ENCODE measurements at places on chromosomes 2 and 18.
A peak's percentile ranks its signal among the peaks of the same experiment; 100 is the strongest.

GRCh38 chr2:215870088-215870490 is 143.3 kb downstream of the MREG start:
- DNase-seq: peak; percentile 42

DNA sequence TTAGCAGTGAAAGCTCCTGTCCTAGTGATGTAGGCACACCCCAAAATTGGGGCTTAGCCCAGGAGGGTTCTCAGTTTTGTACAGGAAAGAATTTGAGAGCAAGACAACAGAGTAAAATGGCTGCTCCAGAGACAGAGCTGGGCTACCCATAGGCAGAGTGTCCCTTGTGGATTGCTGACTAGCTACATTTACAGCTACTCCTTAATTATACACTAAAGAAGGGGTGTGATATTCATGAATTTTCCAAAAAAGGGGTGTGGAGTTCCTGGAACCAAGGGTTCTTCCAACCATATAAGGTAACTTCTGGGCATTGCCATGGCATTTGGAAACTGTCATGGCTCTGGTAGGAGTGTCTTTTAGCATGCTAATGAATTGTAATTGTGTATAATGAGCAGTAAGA is 52.8 kb downstream of the MOGAT1 start:
- no peak for DNase-seq

DNA sequence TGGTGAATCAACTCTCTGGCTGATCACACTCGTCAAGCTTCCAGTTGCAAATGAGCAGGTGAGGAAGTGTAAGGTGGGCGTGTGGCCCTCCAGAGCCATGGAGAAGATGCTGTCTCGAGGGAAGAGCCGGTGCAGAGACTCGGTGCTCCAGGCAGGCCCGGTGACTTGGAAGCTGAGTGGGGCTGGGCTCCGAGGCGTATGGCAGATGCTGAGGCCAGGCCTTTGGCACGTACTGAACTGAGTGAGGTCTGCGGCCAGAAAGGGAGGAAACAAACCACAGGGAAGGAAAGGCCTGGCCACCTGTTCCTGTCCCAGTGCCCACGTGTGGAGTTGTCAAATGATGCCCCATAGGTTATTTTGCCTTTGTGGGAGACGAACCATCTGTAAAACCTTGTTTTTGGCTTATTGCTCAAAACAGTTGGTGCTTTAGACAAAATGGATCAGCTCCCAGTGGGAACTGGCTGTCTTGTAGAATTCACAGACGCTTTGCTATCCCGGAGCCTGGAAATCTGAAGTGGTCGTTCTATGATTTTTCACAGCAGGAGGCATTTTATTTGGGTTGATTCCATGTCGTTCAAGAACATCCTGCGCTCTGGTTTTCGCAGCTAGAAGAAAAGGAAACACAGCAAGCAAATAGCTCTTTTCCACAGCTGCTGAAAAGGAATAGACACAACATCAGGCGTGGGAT is 117.5 kb upstream of the TMEM18 start:
- DNase-seq: no peak

- no peak for DNase-seq
These were observed 167.5 kb downstream of the SLC39A10 start for GRCh38 chr2:195824478-195824877.

DNA sequence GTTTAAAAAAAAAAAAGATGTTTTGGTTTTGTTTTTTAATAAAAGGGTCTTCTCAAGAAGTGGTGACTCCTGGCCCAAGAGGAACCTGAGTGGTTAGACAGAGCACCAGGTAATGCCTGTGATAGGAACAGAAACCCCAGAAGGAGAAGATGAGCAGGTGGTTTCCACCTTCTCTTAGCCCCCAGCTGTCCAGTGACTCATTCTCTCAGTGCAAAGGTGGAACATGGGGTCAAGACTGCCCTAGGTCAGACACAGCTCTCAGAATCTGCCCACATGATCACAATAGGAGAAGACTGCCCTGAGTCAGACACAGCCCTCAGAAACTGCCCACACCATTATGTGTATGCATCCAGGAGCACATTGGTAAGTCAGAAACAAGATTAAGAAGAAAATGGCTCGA is 61.8 kb downstream of the TBC1D8 start:
- no peak for DNase-seq

DNA sequence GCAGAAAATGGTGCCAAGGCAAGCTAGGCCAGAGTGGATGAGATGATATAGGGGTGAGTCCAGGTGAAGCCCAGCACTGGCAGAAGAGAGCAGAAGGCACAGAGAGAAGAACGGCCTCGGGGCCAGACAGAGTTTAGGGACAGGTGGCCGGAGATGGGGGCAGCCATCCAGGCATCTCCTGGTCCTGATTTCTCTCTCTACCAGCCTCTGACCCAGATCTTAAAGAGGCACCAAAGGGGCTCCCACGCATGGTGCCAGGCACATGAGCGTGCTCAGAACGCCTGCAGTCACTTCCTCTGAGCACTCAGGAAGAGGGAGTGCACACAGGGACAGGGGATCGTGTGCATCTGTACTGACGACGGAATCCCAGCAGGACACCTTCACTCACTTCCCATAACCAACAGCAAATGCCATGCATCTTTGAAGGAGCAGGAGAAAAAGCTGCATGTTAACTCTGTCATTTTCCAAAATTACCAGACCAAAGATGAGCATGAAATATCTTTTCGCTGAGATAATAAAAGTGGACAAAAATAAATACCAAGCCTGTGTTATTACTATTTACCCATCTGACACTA is 427.8 kb upstream of the MYT1L start:
- no peak for DNase-seq

- no peak for DNase-seq
These were observed 226.0 kb upstream of the PXDN start for GRCh38 chr2:1970341-1970740.

GRCh38 chr2:205848601-205849000 is 166.3 kb downstream of the NRP2 start:
- DNase-seq: no peak

DNA sequence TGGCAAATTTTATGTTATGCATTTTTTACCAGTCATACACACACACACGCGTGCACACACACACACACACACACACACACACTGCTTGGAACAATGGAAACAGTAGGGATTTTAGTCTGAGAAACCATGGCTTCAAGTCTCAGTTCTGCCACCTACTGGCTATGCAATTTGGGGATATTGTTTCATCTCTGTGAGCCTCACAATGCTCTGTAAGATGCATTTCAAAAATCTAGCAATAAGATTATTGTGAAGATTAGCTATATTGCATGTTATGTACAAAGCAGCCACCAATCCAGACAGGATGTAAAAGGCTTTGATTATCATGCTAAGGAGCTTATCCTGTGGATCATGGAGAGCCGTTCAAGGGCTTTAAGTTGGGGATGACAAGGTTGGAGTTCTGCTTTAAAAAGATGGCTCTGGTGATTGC is 401.4 kb downstream of the NBAS start:
- peak; percentile 20 for DNase-seq

GRCh38 chr2:9914384-9915065 is 37.0 kb upstream of the GRHL1 start:
- peak; percentile 75 for DNase-seq

GRCh38 chr2:107337209-107337898 is 451.4 kb upstream of the ST6GAL2 start:
- DNase-seq: no peak

DNA sequence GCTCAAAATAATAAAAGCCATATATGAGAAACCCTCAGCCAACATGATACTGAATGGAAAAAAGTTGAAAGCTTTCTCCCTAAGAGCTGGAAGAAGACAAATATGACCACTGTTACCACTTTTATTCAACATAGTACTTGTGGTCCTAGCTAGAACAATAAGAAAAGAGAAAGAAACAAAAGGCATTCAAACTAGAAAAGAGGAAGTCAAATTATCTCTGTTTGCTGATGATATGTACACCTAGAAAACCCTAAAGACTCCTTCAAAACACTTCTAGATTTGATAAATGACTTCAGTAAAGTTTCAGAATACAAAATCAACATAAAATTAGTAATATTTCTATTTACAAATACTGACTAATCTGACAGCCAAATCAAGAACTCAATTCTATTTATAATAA is 328.8 kb upstream of the GCFC2 start:
- DNase-seq: no peak

GRCh38 chr2:44524347-44524926 is 162.7 kb downstream of the CAMKMT start:
- DNase-seq: no peak

DNA sequence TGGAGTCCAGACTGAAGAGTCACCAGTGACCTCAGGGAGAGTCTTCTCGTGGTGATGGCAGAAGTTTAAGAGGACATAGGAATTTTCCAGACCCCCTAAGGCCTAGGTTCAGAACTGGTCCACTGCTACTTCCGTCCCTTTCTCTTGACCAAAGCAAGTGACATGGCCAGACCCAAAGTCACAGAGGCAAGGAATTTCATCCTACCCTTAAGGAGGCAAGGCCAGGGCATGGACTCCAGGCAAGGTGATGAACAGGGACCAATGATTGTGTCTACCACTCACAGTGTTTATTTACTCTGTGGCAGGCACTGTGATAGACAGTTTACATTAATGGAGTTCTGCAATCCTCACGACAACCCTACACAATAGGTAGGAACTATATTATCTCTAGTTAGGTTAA is 265.1 kb downstream of the GLI2 start:
- DNase-seq: no peak

GRCh38 chr18:48982266-48982665 is 31.5 kb upstream of the SMAD7 start:
- no peak for DNase-seq

DNA sequence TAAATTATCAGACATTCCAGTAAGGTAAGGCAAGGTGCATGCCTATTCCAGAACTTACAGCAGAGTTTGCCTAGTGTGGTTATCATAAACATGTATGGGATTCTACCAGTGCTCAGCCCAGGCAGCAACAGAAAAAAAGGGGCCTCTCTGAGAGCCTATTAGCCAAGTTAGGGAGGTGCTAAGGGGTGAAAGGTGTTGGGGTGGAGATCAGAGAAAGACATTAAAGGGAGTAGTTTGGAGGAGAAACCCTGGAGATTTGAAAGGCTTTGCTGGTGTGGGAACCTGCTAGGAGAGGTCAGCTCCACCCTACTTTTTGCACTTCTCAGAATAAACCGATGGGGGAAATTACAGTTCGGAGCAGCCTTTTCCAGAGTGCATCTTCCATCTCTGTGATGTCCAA is 2.9 kb downstream of the ARPC2 start:
- DNase-seq: no peak

- no peak for DNase-seq
These were observed 89.1 kb downstream of the AKAIN1 start for GRCh38 chr18:5107988-5108387.

GRCh38 chr2:173571887-173572680 is 217.4 kb downstream of the CDCA7 start:
- no peak for DNase-seq

- DNase-seq: no peak
These were observed 18.8 kb upstream of the RPRD1A start for GRCh38 chr18:36086186-36086585.

- DNase-seq: no peak
These were observed 192.7 kb downstream of the SEPTIN10 start for GRCh38 chr2:109421101-109421500.

DNA sequence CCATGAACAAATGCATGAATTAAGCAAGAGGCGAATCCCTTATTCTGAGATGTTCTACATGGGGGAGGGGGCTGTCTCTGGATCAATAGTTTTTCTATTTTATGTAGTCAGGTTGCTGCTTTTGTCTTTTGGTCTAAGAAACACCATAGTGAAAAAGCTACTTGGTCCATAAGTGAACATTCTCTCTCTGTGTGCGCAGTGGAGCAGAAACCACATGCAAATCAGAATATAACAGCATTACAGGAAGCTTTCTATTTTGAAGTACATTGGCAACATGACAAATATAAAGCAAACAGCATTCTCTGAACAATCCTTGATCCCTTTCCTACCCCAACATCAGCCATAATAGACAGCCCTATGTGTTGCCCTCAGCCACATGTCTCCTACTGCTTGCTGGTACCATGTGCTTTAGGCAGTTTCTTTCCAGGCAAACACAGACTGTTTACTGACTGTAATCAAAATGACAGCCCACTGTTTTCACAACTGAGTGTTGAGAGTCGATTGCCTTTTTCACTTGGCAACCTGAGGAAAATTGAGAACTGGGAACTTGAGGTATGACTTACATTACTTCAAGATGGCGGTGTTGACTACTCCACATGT is 10.6 kb downstream of the SCN3A start:
- DNase-seq: no peak

- peak; percentile 81 for DNase-seq
These were observed 601.0 kb downstream of the SLC4A3 start for GRCh38 chr2:220228310-220229006.

GRCh38 chr2:20475567-20475952 is 28.7 kb downstream of the RHOB start:
- DNase-seq: no peak

GRCh38 chr2:65128297-65129190 is 1.4 kb downstream of the RAB1A start:
- no peak for DNase-seq

DNA sequence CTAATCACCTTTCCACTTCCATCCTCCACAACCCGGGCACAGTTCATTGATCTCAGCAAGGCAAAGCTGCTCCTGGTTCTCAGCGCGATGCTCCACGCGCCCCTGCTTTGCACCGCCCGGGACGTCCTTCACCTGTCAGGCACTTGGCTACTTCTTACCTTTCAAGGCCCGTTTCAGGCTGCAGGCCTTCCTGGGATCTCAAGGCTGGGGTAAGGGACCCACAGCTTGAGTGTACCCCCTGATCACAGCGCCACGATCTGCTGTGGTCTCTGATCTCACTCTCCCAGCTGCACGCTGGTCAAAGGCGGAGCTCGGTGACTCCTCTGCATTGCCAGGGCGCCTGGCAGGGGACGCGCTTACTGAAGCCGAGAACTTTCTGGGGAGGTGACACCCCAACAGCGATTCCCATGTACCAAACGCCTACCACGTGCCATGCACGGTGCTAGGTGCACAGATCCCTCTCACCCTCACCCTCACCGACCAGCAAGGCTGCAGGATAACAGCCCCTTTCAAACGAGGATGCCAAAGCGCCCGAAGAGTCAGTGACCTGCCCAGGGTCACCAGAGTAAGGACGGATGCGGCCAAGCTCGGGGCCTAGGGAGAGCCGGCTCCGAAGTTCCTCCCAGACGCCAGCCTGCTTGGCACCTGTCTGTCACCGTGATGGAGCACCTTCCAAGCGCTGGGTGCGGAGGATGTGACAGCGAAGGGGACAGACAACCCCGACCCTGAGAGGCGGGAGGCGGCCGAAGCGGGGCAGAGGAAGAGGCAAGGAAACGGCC is 818 bp downstream of the ITGB1BP1 start:
- peak; percentile 36 for DNase-seq

DNA sequence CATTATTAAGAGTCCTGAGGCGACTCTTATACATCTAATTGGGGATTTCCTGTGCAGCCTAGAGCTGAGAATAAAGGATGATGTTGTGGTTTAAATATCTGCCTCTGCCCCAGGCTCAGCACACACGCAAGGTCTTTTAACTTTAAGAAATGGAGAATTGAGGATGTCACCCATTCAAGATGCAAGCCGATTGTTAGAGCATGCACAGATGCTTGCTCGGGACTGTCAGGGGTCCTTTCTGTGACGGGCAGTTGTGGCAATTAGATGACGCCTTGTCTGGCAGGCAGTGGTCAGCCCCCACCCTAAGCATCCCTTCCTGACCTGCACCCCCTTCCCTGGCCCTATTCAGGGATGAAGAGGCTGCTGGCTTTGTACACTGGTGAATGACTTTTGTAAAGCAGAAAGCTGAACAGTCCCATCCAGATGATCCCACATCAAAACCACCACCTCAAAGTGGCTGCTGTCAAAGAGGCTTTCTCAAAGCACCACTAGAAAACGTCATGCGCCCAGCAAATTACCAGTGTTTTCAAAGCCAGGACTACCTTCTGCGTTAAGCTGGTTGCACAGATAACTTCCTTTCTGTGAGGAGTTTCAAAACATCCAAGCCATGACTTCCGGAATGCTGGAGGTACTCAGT is 23.7 kb downstream of the FAM178B start:
- DNase-seq: no peak

GRCh38 chr2:120637847-120638246 is 97.8 kb upstream of the GLI2 start:
- no peak for DNase-seq

Measured in Calu3 (cell line).